NCI-H2081 (cell line): ENCODE measurements at places on chromosomes 3 and 15.

DNA sequence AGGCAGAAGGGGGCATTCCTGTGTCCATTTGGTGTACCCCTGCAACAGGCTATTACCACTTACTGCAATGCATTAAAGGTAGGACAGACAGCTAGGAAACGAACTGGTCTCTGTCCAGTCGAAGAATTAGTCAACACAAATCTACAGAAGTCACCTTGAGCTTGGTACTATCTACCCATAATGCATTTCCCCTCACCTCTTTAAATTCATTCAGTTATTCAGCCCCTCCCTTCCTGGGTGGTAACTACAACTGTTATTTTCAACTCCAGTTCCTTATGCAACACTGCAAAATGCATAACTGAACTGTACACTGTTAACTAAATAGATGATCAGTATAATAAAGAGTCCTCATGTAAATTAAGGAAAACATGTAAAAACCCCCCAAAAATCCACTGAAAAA, 77.6 kb downstream of the MAGI1 start:
- DNase-seq: no peak

GRCh38 chr3:11120091-11120805, 34.0 kb upstream of the HRH1 start:
- no peak for DNase-seq

- no peak for DNase-seq
These were observed 858 bp downstream of the NTRK3 start for GRCh38 chr15:88255484-88256278.

GRCh38 chr3:46701181-46701939, at the start of gene TMIE:
Gene TMIE (plus strand): TSS chr3:46701392. CDS start chr3:46701488, 96 bp downstream.
- DNase-seq: no peak

- no peak for DNase-seq
These were observed 19.5 kb upstream of the MUC20 start for GRCh38 chr3:195701042-195701915.

- DNase-seq: no peak
These were observed at the start of gene GNAT1 for GRCh38 chr3:50190936-50191660. Gene GNAT1 (plus strand): TSS chr3:50191610. CDS start chr3:50191726, 116 bp downstream.
